ENCODE measurements at places on chromosomes 12 and 14.

DNA sequence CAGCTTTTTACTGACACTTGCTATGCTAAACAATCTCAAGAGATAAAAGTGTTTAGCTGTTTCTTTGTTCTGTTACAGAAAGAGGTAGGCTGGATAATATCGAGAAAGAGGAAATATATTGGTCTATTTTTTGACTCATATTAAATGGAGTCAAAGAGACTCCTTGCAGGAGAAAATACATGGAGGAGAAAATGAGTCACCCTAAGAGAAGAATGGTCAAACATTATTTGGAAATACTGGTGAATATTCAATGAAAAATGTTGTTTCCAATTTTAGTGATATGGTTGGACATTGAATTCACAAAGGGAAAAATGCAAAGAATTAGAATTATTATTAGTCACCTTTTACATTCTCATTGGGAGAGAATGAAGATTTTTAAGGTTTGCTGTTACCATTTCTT, 3.2 kb downstream of the KCNJ8 start:
- H3K4me1 ChIP-seq: no peaks in the 10 kb centered on the region
- no peak overlapping the region for H3K4me3 ChIP-seq
- H3K27me3 ChIP-seq: no peaks in the 10 kb centered on the region
- no peak overlapping the region for H3K27ac ChIP-seq
- no peak for DNase-seq

DNA sequence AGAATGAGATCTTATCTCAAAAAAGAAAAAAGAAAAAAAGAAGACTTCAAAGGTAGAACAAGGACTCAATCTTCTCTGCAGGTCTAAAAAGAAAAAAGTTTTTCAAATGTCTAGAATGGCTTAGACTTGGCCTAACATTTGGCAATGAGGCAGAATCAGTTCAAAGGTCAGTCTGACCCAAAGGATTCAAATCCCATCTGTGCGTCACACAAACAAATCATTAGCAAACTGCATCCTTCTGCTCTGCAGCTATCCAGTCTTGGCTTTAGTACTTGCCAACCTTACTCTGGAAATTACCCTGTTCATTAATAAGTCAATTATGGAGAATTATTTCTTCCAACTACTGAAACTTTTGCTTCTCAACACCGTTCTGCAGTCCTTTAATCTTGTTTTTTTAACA, 3.1 kb downstream of the YAF2 start:
- H3K36me3 ChIP-seq: no peaks in the 10 kb centered on the region
- no peak overlapping the region for H3K4me3 ChIP-seq
- no peak for DNase-seq
- no peaks in the 10 kb centered on the region for H3K4me1 ChIP-seq
- H3K27ac ChIP-seq: peak overlapping the region; percentile 47

DNA sequence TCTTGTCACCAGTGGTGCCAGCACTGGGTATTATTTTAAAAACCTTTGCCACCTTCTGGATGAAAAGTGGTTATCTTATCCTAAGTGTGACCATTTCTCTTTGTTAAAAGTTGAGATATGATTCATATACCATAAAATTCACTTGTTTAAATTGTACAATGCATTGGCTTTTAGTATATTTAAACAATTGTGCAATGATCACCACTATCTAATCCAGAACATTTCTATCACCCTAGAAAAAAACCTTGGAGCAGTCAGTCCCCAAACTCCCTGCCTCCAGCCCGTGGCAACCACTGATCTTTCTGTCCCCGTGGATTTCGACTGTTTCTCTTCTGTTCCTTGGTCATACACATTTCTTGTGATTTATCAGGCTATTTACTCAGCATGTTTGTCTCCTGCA, 28.3 kb downstream of the SH2B3 start:
- no peak overlapping the region for H3K4me3 ChIP-seq
- DNase-seq: no peak
- peaks cover 3% of the 10 kb centered on the region for H3K4me1 ChIP-seq
- H3K36me3 ChIP-seq: no peaks in the 10 kb centered on the region
- H3K27ac ChIP-seq: peak overlapping the region; percentile 44

DNA sequence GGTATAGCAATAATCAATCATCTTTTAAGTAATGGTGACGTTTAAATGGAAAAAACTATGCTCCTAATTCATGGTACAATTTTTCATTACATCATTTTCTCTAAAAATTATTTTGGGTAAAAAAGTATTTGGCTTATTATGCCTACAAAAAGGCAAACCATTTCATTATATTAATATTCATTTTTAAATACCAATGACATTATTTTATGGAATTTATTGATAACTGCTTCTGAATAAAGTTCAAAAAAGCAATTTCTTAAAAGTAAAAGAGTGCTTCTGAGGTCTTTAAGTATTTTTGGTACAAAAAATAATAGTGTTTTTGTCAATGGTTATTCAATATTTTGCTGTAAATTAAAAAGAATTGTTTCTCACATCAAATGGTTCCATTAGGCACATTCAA, 12.2 kb downstream of the SLC38A2 start:
- H3K27me3 ChIP-seq: no peaks in the 10 kb centered on the region
- H3K36me3 ChIP-seq: peaks cover 20% of the 10 kb centered on the region
- DNase-seq: no peak
- peaks cover 2% of the 10 kb centered on the region for H3K4me1 ChIP-seq

DNA sequence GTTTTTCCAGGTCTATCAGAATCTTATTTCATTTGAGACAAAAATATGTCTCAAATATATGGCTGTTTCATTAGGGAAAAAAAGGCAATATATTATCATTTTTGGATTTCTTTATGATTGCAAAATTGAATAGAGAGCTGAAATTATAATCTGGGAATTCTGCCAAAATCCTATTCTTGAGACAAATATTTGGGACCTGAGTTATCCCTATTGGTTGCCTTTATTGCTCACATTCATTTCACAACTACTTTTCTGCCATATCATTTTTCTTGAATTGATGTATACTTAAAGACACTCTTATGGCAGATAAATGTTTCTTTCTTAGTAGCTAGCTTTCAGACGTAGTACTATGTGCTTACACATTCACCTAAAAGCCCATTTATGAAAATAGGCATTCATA, 241.6 kb upstream of the NOVA1 start:
- DNase-seq: no peak
- no peaks in the 10 kb centered on the region for H3K36me3 ChIP-seq
- no peaks in the 10 kb centered on the region for H3K4me1 ChIP-seq
- H3K4me3 ChIP-seq: no peak overlapping the region
- no peaks in the 10 kb centered on the region for H3K27me3 ChIP-seq

GRCh38 chr14:71244341-71244740, 337.1 kb downstream of the PCNX1 start:
- no peak overlapping the region for H3K4me3 ChIP-seq
- no peaks in the 10 kb centered on the region for H3K4me1 ChIP-seq

DNA sequence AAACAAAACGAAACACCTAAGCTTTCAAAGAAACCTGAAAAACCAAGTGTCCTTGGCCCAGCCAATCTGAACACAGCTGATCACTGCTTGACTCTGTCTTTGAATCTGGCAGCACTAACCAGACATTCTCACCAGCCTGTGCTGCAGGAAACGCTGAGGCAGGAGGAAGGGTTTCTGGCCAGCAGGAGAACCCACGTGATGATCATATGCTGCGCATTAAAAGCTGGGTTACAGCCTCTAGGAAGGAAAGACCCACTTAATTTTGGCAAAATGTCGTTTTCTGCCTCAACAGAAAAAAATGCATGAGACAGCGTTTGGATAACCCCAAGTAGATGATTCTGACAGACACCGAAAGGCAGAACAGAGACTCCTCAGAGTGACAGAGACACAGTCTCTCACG, 9.8 kb downstream of the APPL2 start:
- no peaks in the 10 kb centered on the region for H3K36me3 ChIP-seq
- DNase-seq: peak; percentile 74
- H3K4me1 ChIP-seq: peaks cover 21% of the 10 kb centered on the region
- peak overlapping the region; percentile 67 for H3K27ac ChIP-seq

GRCh38 chr12:90589956-90590355, 365.0 kb downstream of the CCER1 start:
- no peak overlapping the region for H3K4me3 ChIP-seq
- no peaks in the 10 kb centered on the region for H3K4me1 ChIP-seq
- H3K27me3 ChIP-seq: no peaks in the 10 kb centered on the region
- H3K27ac ChIP-seq: no peak overlapping the region
- DNase-seq: no peak

- H3K4me1 ChIP-seq: no peaks in the 10 kb centered on the region
- H3K4me3 ChIP-seq: no peak overlapping the region
- no peak overlapping the region for H3K27ac ChIP-seq
- no peak for DNase-seq
Observed at GRCh38 chr12:1533602-1534304, 60.6 kb downstream of the FBXL14 start.

- H3K4me3 ChIP-seq: no peak overlapping the region
- no peaks in the 10 kb centered on the region for H3K4me1 ChIP-seq
- no peaks in the 10 kb centered on the region for H3K27me3 ChIP-seq
- no peaks in the 10 kb centered on the region for H3K36me3 ChIP-seq
- H3K27ac ChIP-seq: no peak overlapping the region
Observed at GRCh38 chr12:83040991-83041390, 354.3 kb downstream of the TMTC2 start.

- no peak overlapping the region for H3K27ac ChIP-seq
- H3K27me3 ChIP-seq: no peaks in the 10 kb centered on the region
- H3K36me3 ChIP-seq: no peaks in the 10 kb centered on the region
- no peaks in the 10 kb centered on the region for H3K4me1 ChIP-seq
- no peak overlapping the region for H3K4me3 ChIP-seq
- DNase-seq: peak; percentile 89
Observed at GRCh38 chr14:70972107-70972976, 65.1 kb downstream of the PCNX1 start.

GRCh38 chr12:62075870-62076269, 184.3 kb upstream of the USP15 start:
- no peaks in the 10 kb centered on the region for H3K27me3 ChIP-seq
- no peak for DNase-seq
- H3K4me3 ChIP-seq: no peak overlapping the region
- H3K36me3 ChIP-seq: no peaks in the 10 kb centered on the region

GRCh38 chr14:103304706-103305105, 29.3 kb upstream of the EIF5 start:
- H3K36me3 ChIP-seq: no peaks in the 10 kb centered on the region
- no peak overlapping the region for H3K27ac ChIP-seq
- H3K4me3 ChIP-seq: no peak overlapping the region
- H3K4me1 ChIP-seq: no peaks in the 10 kb centered on the region

- DNase-seq: peak; percentile 11
- no peaks in the 10 kb centered on the region for H3K4me1 ChIP-seq
- H3K27me3 ChIP-seq: no peaks in the 10 kb centered on the region
- H3K36me3 ChIP-seq: no peaks in the 10 kb centered on the region
- H3K4me3 ChIP-seq: no peak overlapping the region
Observed at GRCh38 chr14:49303946-49304516, 282.1 kb downstream of the RPS29 start.

GRCh38 chr12:113016796-113017195, 38.5 kb downstream of the OAS2 start:
- DNase-seq: no peak
- no peak overlapping the region for H3K27ac ChIP-seq
- no peaks in the 10 kb centered on the region for H3K36me3 ChIP-seq
- H3K4me3 ChIP-seq: no peak overlapping the region

DNA sequence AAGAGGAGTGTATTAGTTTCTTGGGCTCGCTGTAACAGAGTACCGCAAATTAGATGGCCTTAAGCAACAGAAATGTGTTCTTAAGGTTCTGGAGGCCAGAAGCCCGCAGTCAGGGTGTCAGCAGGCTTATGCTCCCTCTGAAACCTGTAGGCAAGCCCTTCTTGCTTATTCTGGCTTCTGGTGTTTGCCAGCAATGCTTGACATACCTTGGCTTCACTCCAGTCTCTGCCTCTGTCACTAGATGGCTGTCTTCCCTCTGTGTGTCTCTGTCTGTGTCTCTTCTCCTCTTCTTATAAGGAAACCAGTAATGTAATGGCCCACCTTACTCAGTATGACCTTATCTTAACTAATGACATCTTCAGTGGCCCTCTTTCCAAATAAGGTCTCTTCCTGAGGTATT, 85.1 kb downstream of the DERA start:
- H3K36me3 ChIP-seq: no peaks in the 10 kb centered on the region
- DNase-seq: no peak
- H3K27me3 ChIP-seq: no peaks in the 10 kb centered on the region
- H3K4me3 ChIP-seq: no peak overlapping the region
- H3K27ac ChIP-seq: no peak overlapping the region
- H3K4me1 ChIP-seq: no peaks in the 10 kb centered on the region

- H3K27ac ChIP-seq: no peak overlapping the region
- DNase-seq: no peak
- H3K4me3 ChIP-seq: no peak overlapping the region
- no peaks in the 10 kb centered on the region for H3K36me3 ChIP-seq
- H3K27me3 ChIP-seq: no peaks in the 10 kb centered on the region
Observed at GRCh38 chr12:79119796-79120195, 255.2 kb downstream of the SYT1 start.

DNA sequence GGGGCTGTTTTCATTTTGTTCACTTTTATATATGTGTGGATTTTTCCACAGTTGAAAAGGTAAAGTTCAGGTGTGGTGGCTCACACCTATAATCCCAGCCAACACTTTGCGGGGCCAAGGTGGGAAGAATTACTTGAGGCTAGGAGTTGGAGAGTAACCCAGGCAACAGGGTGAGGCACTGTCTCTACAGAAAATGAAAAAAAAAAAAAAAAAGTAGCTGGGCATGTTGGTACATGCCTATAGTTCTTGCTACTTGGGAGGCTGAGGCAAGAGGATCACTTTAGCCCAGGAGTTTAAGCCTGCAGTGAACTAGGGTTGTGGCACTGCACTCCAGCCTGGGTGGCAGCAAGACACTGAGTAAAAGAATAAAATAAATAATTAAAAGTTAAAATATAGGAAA, 326.5 kb downstream of the NAV3 start:
- no peaks in the 10 kb centered on the region for H3K27me3 ChIP-seq
- no peaks in the 10 kb centered on the region for H3K36me3 ChIP-seq
- no peaks in the 10 kb centered on the region for H3K4me1 ChIP-seq
- no peak overlapping the region for H3K4me3 ChIP-seq

- H3K4me1 ChIP-seq: no peaks in the 10 kb centered on the region
- no peak for DNase-seq
- H3K27ac ChIP-seq: no peak overlapping the region
Observed at GRCh38 chr12:15336768-15337553, 14.7 kb downstream of the PTPRO start.

- no peak overlapping the region for H3K27ac ChIP-seq
- H3K27me3 ChIP-seq: no peaks in the 10 kb centered on the region
- H3K4me3 ChIP-seq: no peak overlapping the region
- DNase-seq: no peak
Observed at GRCh38 chr12:39840422-39840821, 220.8 kb upstream of the ABCD2 start.

DNA sequence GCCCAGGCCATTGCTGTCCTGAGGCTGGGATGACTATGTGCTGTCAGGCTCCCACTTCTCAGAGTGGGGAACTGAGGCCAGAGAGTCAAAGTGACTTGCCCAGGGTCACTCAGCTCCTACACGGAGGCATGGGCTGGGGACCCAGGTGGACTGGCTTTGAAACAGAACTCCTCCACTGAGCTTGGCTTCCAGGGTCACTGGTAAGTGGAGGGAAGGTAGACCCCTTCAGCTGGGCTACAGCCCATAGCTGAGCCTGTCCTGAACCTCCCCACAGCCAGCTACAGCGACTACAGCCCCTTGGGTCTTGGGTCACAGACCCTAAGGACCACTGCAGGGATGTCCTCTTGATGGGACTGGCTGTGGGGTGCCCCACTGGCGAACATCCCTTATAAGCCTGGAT, 40.3 kb upstream of the TRAF3 start:
- H3K27ac ChIP-seq: no peak overlapping the region
- no peak overlapping the region for H3K4me3 ChIP-seq
- H3K27me3 ChIP-seq: no peaks in the 10 kb centered on the region
- no peaks in the 10 kb centered on the region for H3K36me3 ChIP-seq

Data from prostate gland (tissue), 2 donors.